Stomach (tissue), 19 donors: ENCODE measurements at places on chromosomes 7 and 10.

- no peak overlapping the region for H3K4me3 ChIP-seq
- H3K4me1 ChIP-seq, result no peaks in the 10 kb centered on the region
- peaks cover 4% of the 10 kb centered on the region for H3K27me3 ChIP-seq
- DNase-seq, result no peak
- H3K27ac ChIP-seq, result no peak overlapping the region
Observed at GRCh38 chr10:120607016-120607709, 150.1 kb downstream of the PLPP4 start.

GRCh38 chr10:63083904-63084689 is 49.0 kb upstream of the NRBF2 start:
- DNase-seq, result peak; percentile 62
- no peak overlapping the region for H3K27ac ChIP-seq
- no peaks in the 10 kb centered on the region for H3K27me3 ChIP-seq
- no peaks in the 10 kb centered on the region for H3K36me3 ChIP-seq
- H3K4me3 ChIP-seq, result no peak overlapping the region
- H3K4me1 ChIP-seq, result peaks cover 7% of the 10 kb centered on the region

- H3K4me1 ChIP-seq, result no peaks in the 10 kb centered on the region
- H3K27me3 ChIP-seq, result peaks cover 40% of the 10 kb centered on the region
- H3K27ac ChIP-seq, result peak overlapping the region; percentile 94
- H3K4me3 ChIP-seq, result peak overlapping the region; percentile 63
- no peaks in the 10 kb centered on the region for H3K36me3 ChIP-seq
Observed at GRCh38 chr10:92688927-92689662, 660 bp upstream of the HHEX start.

DNA sequence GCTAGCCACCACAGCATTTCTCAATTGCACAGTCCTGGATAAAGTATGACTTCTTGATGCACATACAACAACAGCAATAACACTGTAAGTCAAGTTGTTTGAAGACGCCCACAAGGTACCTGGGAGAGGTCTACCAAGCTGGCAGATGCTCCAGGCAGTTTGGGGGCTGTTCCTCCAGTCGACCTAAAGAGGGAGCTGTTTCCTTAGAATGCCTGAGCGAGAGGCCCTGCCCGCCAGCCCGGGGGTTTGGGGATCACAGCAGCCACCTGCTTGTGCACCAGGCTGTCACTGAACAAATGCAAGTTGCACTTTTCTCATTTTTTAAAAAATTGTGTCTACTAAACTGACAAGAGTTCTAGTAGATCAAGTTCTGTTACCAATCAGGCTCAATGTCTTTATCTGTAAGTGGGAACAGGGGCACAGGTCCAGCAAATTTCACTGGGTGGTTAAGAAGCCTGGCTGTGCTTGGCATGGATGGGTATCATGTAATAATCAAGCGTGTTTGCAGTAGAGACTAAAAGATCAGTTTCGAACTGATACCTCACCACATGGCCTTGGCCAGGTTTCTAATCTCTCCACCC is 193.8 kb upstream of the ADO start:
- no peak overlapping the region for H3K27ac ChIP-seq
- H3K27me3 ChIP-seq, result no peaks in the 10 kb centered on the region
- peak; percentile 54 for DNase-seq
- no peaks in the 10 kb centered on the region for H3K36me3 ChIP-seq
- no peak overlapping the region for H3K4me3 ChIP-seq

DNA sequence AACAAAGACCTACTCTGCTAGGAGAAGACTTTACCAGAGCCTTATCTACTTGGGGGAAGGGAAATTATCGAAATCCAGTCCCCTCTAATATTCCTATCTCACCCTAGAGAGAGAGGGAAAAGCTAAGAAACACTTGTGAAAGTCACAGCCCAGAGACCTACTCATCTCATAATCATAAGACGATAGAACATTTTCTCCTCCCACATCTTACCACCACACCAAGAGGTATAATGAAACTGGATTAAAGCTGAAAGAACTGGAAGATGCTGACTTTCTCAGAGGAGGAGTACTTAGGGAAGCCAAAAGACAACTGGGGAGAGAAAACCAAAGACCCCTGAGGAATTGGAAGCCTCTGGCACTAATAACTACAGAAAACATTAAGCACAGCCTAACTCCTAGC is 10.8 kb upstream of the CPA5 start:
- no peaks in the 10 kb centered on the region for H3K27me3 ChIP-seq
- H3K4me1 ChIP-seq, result no peaks in the 10 kb centered on the region
- H3K4me3 ChIP-seq, result no peak overlapping the region
- no peaks in the 10 kb centered on the region for H3K36me3 ChIP-seq
- no peak overlapping the region for H3K27ac ChIP-seq

- no peaks in the 10 kb centered on the region for H3K36me3 ChIP-seq
- H3K4me3 ChIP-seq, result no peak overlapping the region
- H3K27me3 ChIP-seq, result peaks cover 48% of the 10 kb centered on the region
- H3K4me1 ChIP-seq, result peaks cover 9% of the 10 kb centered on the region
- no peak overlapping the region for H3K27ac ChIP-seq
Observed at GRCh38 chr7:27091941-27092818, 3.6 kb downstream of the HOXA1 start.

- H3K4me3 ChIP-seq, result peak overlapping the region; percentile 91
- H3K27ac ChIP-seq, result no peak overlapping the region
- DNase-seq, result peak; percentile 69
Observed at GRCh38 chr10:70053841-70054288, 1.2 kb downstream of the MACROH2A2 start.

DNA sequence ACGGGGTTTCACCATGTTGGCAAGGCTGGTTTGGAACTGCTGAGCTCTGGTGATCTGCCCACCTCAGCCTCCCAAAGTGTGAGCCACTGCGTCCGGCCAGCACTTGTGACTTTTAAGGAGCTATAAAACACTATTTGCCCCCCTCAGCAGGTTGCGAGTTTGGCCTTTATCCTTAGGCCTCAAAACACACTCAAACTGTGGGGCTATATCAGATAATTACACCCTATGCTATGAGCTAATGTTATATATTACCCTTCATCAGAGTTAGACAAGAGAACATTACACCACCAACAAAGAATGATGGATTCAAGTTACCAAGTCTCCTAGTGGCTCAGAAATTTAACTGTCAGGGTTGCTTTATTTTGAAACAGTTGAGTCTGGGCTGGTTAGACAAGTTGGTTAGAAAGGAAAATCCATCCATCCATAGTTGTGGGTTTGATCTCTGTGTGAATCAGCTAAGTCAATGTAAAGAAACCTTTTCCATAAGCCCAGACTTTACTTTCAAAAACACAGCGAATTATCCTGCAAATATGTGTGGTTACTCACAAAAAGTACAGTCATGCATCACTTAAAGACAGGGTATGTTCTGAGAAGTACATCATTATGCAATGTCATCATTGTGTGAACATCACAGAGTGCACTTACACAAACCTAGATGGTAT is 115.8 kb downstream of the SEMA3D start:
- H3K4me3 ChIP-seq, result no peak overlapping the region
- H3K27me3 ChIP-seq, result no peaks in the 10 kb centered on the region
- no peaks in the 10 kb centered on the region for H3K36me3 ChIP-seq
- H3K4me1 ChIP-seq, result peaks cover 4% of the 10 kb centered on the region
- no peak for DNase-seq
- H3K27ac ChIP-seq, result no peak overlapping the region

- no peak for DNase-seq
- no peaks in the 10 kb centered on the region for H3K27me3 ChIP-seq
- no peaks in the 10 kb centered on the region for H3K36me3 ChIP-seq
- no peak overlapping the region for H3K27ac ChIP-seq
- H3K4me3 ChIP-seq, result no peak overlapping the region
Observed at GRCh38 chr7:87223666-87224065, 4.1 kb upstream of the TMEM243 start.
